ENCODE measurements at places on chromosomes 12 and 14. TPM values are rescaled to one million over a fixed set of nuclear protein-coding genes. Genes with fewer than 3 reads are reported as not detected.

TAS2R14 gene
- total RNA-seq: 2.0 TPM

PLCZ1 gene
- not detected for total RNA-seq

PMCH gene
- 0.16 TPM for total RNA-seq

MMP14 gene
- 338 TPM for total RNA-seq

SOX5 gene
- 7.7 TPM for total RNA-seq

PLEK2 gene
- 2.6 TPM for total RNA-seq

SETD3 gene
- total RNA-seq: 24.0 TPM

GPR84 gene
- not detected for total RNA-seq

RD3L gene
- not detected for total RNA-seq

DDN gene
- under 0.01 TPM for total RNA-seq

KERA gene
- not detected for total RNA-seq

POTEG gene
- total RNA-seq: not detected

HOXC4 gene
- total RNA-seq: 0.16 TPM

GYS2 gene
- total RNA-seq: not detected

CAPZA3 gene
- total RNA-seq: not detected

PAPOLA gene
- 46.9 TPM for total RNA-seq

SLC5A8 gene
- total RNA-seq: not detected

SLC39A2 gene
- total RNA-seq: not detected

BIN2 gene
- not detected for total RNA-seq

FAM186B gene
- 0.63 TPM for total RNA-seq

CLEC12A gene
- not detected for total RNA-seq

OR6C2 gene
- not detected for total RNA-seq

NANOG gene
- not detected for total RNA-seq

SPSB2 gene
- total RNA-seq: 13.6 TPM

TMEM132D gene
- total RNA-seq: not detected

ESR2 gene
- total RNA-seq: 1.4 TPM

IAPP gene
- total RNA-seq: not detected

SCNN1A gene
- 0.16 TPM for total RNA-seq

KRT78 gene
- total RNA-seq: not detected

MAP3K12 gene
- total RNA-seq: 43.6 TPM

ASIC1 gene
- 3.7 TPM for total RNA-seq

EML5 gene
- total RNA-seq: 0.32 TPM

ATXN3 gene
- 66.8 TPM for total RNA-seq
